ENCODE measurements at places on chromosomes 1 and 21.

- DNase-seq = no peak
Observed at GRCh38 chr1:240056350-240056749, 35.3 kb upstream of the FMN2 start.

DNA sequence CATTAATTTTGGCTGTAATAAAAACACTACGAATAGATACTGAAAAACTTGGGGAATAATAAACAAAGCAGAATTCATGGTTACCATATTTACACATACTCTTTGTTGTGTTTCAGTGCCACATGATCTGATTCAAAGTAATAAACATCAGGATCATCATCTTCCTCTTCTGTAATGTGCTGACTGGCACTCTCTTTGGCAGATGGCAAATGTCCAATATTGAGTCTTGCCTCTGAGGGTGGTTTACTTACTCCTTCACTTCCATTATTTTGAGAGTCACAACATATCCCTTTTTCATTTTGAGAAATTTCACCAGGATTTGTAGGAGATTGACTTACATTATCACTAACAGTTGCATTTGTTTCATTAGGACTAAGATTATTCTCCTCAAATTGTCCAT is 50.7 kb downstream of the ZZZ3 start:
- DNase-seq = no peak

DNA sequence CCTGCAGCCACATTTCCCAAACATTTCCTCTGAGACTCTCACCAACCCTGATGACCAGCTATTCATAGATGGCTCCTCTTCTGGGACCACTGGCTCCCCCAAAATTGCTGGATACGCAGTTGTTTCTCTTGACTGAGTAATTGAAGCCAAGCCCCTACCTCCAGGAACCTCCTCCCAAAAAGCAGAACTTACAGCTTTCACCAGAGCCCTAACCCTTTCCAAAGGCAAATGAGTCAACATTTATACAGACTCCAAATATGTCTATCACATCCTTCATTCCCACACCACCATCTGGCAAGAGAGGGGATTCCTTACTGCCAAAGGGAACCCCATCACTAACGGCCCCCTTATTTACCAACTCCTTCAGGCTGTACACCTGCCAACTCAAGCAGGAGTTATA is 20.3 kb upstream of the CA6 start:
- DNase-seq = no peak

GRCh38 chr1:119253366-119253765 is 112.9 kb upstream of the WARS2 start:
- DNase-seq = no peak

DNA sequence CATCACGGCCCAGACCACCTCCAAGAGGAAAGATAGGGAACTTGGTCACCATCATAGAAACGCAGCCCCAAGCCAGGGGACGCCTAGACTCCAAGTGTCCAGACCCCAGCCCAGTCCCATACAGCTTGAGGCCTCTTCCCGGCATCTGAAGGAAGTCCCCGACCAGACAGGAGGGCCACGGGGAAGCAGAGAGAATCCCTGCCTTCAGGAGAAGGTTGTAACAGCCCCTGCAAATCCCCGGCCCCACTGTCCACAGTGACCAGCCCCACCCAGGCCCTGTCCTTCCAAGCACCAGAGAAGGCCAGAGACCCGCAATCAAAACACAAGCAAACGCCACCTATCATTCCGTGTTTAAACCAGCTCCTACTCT is 1.7 kb downstream of the SLC19A1 start:
- DNase-seq = no peak

- DNase-seq = no peak
Observed at GRCh38 chr1:173122958-173123852, 72.5 kb upstream of the TNFSF18 start.

DNA sequence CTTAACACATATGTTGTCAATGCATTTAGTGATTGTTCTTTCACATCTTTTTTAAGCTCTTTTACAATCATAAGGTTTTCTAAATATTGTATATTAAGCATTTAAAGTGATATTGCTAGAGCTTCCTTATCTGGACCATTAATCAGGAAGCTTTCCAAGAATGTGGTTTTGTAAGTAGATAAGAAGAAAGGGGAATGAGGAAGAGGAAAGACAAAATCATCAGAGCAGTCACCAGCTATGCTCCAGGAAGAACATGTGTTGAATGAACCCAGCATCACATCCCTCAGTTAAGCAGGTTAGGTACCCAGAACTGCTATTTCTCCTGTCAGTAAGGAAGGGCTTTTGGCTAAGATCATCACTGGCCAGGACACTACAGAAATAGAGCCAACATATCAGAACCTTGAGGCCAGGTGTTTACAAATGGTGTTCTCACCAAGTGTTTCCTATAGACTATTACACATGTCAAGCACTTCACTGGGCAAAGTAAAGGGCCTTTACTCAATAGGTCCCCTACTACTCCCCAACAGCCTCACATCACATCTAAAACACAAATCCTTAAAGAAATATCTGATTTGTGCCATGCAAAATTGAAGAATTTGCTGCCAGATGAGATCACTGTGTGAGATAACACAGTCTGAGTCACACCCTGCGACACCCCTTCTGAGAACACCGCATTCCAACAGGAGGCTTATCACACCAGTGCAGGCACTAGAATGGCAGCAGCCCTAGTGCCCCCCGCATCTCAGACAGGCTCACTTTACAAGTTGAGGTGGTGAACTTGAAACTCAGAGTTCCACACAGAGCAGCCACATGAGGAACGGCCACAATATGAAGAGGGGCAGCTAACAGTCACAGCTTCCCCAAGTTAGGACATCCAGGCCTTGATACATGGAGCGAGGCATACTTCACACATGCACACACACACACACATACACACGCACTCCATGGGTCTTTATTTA is 1.8 kb upstream of the SPRR2A start:
- no peak for DNase-seq
